ENCODE measurements at places on chromosomes 13 and 19.
A peak's percentile ranks its signal among the peaks of the same experiment; 100 is the strongest.

- no peak for DNase-seq
These were observed 17.3 kb downstream of the RHPN2 start for GRCh38 chr19:33047422-33047821.

DNA sequence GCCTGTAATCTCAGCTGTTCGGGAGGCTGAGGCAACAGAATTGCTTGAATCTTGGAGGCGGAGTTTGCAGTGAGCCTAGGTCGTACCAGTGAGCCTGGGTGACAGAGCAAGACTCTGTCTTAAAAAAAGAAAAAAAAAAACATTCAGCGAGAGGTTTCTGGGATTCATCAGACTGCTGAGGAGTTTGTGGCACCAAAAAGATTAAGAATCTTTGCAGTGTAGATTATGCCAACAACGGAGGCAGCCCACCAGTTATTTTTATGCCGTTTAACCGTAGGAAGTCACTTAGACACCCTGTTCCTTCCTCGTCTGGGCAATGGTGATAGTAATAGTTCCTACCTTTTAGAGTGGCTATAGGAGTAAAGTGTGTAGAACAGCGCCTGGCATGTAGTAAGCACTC lies 2.5 kb downstream of the COX6B1 start:
- no peak for DNase-seq

DNA sequence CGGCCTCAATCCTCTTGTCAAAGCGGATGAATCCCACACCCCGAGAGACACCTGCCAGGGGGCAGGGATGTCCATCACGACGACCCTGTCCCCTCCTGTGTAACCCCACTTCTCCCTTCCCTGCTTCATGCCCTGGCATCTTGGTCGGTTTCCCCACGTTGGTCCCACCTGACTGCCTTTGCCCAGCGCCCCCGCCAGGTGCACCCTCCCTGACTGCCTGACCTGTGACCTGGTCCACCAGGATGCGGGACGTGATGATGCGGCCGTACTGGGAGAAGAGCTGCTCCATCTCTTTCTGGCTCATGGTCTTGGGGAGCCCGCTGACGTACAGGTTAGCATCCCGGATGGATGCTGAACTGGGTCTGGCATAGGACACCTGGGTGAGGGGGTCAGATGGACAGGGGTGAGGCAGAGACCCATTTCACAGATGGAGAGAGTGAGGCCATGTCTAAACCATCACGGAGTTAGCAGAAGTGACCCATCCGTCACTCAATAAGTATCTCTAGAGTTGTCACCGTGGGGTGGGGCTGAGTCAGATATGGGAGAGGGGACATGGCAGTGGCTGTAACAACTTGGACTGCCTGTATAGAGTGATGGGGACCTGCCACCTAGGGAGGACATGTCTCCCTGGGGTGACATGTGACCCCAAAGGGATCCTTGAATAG lies 22.5 kb downstream of the ELAVL3 start:
- no peak for DNase-seq

DNA sequence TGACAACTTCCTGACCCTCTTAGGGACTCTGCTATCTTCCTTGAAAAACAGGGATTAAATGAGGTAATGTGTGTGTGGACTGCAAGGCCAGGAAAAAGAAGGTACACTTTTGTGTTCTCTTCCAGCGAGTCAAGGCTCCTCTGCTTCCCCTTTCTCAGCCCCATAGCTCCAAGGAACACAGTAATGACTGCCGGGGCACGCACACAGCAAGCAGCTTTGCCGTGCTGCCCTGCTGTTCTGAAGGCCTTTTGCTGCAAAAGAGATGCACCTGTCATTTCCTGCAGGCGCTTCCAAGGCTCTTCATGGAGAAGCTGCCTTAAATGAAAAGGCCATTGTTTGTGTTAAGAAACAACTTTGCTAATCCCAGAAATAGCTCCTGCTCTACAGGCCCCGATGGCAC lies 84.6 kb downstream of the CYSLTR2 start:
- DNase-seq = no peak

DNA sequence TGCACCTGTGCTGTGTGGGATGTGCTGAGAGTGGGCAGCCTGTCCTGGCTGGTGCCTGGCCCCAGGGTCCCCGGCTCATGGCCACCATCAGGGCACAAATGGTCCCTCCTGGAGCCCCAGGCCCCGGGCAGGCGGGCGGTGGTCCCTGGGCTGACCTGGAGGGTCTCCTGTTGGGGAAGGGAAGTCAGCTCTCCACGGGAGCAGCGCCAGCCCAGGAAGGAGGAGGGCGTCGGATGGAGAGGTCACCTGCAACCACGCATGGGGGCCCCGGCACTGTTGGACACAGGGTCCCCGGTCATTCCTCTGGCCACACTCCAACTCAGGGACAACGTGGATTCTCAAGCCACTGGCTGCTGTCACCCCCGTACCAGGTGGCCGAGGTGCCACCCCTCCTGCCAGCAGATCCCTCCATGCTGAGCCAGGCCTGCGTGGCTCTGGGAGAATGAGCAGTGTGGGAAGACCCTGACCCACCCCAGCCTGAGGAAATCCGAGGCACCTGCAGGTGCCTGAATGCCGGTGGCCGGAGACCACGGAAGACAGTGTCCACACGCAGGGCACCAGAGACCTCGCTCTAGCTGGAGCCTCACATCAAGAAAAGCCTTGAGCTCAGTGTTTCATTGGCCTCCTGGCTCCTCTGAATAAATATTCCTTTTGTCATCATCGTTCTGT lies 13.5 kb downstream of the LMNB2 start:
- DNase-seq = no peak

DNA sequence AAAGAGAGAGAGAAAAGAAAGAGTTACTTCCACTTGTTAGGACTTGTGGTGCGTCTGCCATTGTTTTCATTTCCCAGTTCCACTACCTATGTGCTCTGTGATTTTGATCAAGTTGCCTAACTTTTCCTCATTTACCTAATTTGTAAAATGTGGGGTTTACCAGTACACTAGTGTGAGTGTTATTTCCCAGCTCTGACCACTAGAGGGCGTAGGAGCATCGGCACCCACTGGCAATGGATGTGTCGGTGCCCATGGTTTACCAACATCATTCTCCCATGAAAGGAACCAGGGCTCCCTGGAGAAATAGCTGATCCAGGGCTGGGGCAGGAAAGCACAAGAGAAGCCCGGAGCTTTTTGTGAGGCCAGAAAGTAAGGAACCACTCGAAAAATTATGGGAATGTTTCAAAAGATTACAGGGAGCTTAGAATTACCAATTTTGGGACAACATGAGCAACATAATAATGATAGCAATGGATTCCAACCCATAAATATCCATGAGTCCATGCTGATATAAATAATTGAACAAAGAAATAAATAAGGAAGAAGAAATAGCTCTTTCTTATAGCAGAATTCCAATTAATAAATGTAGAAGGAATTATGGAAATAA lies 15.1 kb upstream of the CEACAM4 start:
- peak; percentile 72 for DNase-seq

GRCh38 chr13:46166947-46167610 lies 14.9 kb downstream of the LCP1 start:
- no peak for DNase-seq

DNA sequence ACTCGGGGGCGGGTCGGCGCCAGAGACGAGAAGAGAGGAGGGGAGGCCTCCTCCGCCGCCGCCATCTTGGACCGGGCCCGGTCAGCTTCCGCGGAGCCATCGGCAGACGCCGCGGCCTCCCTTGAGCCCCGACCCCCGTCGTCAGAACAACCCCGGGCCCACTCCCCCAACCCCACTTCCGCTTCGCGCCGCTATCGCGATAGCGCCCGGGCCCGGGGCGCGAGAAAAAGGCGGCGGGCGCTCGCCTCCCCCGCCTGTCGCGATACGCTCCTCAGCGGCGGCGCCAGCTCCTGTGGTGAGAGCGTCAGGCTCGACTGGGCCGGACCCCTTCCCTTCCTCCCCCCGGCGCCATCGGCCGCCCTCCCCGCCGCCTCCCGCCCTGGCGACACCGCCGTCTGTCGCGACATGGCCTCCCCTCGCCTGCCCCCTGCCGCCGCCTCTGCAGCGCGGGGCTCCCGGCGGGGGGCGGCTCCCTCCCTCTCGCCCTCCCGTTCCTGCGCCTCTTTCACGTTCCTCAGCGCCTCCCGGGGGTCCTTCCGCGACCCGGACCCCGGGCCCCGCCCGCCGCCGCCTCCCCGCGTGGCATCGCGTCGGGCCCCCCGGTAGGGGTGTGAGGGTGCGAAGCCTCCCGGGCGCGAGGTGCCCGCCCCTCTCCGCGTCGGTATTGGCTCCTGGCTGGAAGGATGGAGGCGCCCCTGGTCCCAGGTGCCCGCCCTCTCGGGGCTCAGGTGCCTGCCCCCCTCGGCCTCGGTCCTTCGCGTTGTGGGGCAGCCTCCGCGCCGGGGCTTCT lies at the start of gene CNOT3:
TSS of gene CNOT3 (plus strand) at position 64 of the 790 bp plus-strand sequence. CDS start 5,217 bp downstream, outside the sequence.
- no peak for DNase-seq

DNA sequence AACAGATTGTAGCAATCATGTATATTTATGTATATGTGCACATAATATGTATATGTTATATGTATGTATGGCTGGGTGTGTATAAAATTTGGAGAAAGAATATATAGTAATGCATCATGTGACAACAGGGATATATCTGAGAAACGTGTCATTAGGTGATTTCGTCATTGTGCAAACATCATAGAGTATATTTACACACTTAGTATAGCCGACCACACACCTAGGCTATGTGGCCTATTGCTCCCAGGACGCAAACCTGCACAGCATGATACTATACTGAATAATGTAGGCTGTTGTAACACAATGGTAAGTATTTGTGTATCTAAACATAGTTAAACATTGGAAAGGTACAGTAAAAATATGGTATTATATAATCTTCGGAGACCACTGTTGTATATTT lies 43.8 kb downstream of the ESD start:
- no peak for DNase-seq

- DNase-seq = no peak
These were observed 96.2 kb downstream of the ZIC5 start for GRCh38 chr13:99875391-99875790.

DNA sequence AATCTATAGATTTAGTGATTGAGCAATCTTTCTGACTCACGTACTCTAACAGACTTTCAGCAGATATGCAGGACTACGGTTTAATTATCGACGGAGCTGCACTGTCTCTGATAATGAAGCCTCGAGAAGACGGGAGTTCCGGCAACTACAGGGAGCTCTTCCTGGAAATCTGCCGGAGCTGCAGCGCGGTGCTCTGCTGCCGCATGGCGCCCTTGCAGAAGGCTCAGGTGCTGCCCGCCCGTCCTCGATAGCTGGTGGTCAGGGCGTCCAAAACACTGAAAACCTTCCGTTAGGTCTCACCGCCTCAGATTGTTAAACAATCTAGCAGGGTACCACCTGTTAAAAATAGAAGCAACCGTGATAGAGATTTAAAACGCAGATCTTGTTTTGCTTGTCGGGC lies 113.2 kb upstream of the MCF2L start:
- DNase-seq = no peak

GRCh38 chr13:104900191-104900817 lies 1635.2 kb downstream of the EFNB2 start:
- DNase-seq = no peak

DNA sequence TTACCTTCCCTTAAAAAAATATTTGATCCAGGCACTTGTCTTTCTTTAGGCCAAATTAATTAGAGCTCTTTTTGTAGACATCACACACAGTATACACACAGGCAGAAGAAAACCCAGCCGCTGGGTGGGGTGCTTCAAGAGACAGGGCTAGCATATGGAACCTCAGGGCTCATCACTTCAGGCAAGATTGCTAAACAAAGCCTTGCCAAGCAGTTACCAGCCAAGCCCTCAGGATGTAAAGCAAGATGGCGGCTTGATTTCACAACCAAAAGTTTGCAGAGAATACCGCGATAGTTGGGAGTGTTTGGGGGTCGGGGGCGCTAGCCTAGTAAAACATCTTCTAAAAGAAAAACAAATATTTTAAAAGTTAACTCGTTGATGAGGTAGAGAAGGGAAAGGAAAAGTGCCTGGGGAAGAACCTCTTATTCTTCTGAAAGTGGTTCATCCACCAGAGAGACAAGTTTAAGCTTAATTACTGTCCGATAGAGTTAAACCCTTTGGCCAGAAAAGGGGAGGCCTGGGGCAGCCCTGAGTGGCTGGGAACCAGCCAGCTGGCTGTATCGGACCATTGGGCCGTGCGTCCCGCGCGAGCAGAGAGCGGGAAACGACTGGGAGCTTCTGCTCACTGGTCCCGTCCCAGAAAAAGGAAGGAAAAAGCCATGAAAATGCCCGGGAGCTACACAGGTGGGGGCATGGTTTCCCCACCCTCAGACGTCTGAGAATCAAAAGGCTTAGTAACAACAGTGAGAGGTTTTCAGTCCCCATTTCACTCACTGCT lies 254.9 kb upstream of the PCDH20 start:
- DNase-seq = no peak

GRCh38 chr19:3610745-3611717 lies 4.4 kb upstream of the TBXA2R start:
- no peak for DNase-seq

Data from stimulated activated CD4-positive, alpha-beta T cell treated with anti-CD3 and anti-CD28 coated beads, Interleukin-2, amount 100 ng/mL, for 48 hours (primary cell).